ENCODE measurements at places on chromosomes 1 and 21.

DNA sequence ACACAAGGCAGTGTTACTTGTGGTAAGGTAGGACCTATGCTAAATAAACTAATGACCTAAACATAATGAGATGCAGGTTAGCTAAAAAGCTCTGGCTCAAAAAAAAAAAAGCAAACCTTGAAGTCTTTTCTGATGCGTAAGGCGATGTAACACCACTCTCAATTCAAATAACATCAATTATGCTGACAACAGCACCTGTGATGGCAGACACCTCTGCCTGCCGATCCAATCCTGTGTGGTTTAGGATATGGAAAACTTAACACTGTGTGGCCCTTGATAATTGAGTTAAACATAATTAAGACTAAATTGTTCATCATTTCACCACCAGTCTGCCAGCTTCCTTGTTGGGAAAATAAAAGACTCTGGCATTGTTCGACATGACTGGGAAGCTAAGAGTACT, 9.1 kb downstream of the RPAP2 start:
- DNase-seq, result no peak

GRCh38 chr1:6241887-6242740, 1.9 kb upstream of the HES3 start:
- no peak for DNase-seq

GRCh38 chr1:44707959-44708831, 22.8 kb downstream of the RNU5D-1 start:
- DNase-seq, result no peak

DNA sequence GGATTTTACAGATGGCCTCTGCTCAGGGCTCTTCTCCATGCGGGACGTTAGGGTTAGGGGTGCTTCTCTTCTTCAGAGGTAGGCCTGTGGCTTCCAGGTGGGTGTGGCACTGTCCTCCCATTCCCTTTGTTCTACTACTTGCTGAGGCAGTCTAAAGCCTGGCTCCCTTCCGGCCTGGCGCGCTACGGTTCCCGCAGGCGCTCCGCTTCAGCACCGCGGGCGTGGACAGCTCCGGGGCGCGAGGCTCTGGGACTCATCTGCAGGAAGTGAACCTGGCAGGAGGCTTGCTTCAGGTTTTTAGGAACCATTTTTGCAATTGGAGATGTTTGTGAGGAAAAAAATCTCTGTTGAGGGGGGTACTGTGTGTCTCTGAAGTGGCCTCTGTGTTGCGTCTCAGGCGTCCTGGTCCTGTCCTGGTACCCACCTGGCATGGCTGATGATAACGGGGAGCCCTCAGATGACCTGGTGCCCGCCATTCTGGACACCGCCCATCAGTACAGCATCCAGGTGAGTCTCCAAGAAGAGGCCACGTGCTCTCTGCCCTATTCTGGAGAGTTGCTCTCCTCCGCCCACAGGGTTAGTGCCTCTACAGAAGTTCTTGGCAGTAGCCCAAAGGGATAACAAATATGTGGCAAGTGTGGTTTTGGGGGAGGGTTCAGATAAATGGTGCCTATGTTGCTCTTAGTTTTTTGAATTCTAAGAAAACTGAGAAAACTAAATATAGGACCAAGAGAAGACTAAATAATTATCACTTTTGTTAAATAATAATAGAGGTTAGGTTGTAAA, 1.9 kb downstream of the MANEAL start:
- DNase-seq, result no peak

DNA sequence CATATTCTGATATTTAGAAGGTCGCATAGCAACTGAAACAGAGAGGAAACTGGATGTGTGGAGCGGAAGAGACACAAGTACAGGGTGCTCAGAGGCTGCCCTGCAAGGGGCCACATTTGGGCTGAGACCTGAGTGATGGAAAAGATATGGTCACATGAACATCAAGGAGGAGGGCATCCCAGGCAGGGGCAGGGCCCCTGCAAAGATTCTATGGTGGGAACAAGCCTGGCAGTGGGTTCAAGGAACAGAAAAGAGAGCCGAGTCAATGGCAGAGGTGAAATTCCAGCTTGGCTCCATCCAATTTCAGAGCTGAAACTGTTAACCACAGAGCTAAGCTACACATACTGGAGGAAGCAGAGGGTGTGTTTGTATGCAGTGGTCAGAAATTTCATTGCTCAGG, 227.7 kb downstream of the PRDM2 start:
- no peak for DNase-seq

DNA sequence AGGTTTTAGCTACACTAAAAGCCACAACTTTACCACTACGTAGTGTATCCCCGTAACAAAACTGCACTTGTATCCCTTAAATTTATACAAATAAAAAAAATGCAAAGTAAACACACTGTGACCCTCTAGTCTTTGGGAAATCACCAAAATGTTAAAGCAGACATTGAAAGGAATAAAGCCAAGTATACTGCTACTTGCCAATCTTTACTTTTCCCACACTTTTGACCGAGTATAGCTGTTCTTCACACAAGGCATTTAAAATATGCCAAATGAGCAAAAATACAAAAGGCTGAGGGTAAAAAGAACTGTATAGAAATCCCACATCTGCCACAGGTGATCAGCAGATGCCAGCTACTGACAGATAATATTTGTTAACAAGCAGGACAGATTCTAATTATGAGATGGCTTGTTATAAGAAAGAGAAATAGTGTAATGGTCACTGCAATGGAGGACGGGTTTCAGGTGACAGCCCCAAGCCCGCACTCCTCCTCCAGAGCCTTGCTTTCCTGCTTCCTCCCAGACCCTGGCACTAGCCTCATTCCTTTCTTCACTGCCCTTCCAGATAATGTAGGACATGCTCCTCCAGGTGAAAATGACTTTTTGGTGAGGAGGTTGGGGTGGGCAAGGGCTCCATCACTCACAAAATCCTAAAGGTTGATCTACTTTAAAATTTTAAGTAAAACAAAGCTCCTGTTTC, 18.1 kb downstream of the KCNT2 start:
- DNase-seq, result no peak

Data from vagina (tissue), 2 donors.